ENCODE measurements at places on chromosomes 2 and 18. TPM values are rescaled to one million over a fixed set of nuclear protein-coding genes. Genes with fewer than 3 reads are reported as not detected.

COA5 gene
- 39.9 TPM for polyA plus RNA-seq

KIF1A gene
- polyA plus RNA-seq = 0.32 TPM

C1QL2 gene
- not detected for polyA plus RNA-seq

MGAT4A gene
- polyA plus RNA-seq = 0.05 TPM

CD8B gene
- polyA plus RNA-seq = not detected

M1AP gene
- 0.03 TPM for polyA plus RNA-seq

RAD51AP2 gene
- polyA plus RNA-seq = 0.02 TPM

PXDN gene
- polyA plus RNA-seq = 146 TPM

ELOA2 gene
- polyA plus RNA-seq = not detected

CYRIA gene
- 0.13 TPM for polyA plus RNA-seq

SEPTIN10 gene
- polyA plus RNA-seq = 39.1 TPM

DCDC2C gene
- not detected for polyA plus RNA-seq

ABCB11 gene
- not detected for polyA plus RNA-seq

CGREF1 gene
- 18.3 TPM for polyA plus RNA-seq

ZNF385B gene
- polyA plus RNA-seq = 0.16 TPM

SLC11A1 gene
- 0.31 TPM for polyA plus RNA-seq

RSAD2 gene
- polyA plus RNA-seq = 0.35 TPM

DNAJB2 gene
- polyA plus RNA-seq = 39.9 TPM

DUSP2 gene
- 1.2 TPM for polyA plus RNA-seq

PDE11A gene
- polyA plus RNA-seq = 0.18 TPM

SERPINB12 gene
- not detected for polyA plus RNA-seq

DSG4 gene
- not detected for polyA plus RNA-seq

LHCGR gene
- not detected for polyA plus RNA-seq

POTEI gene
- polyA plus RNA-seq = not detected

IL36B gene
- polyA plus RNA-seq = not detected

TBR1 gene
- polyA plus RNA-seq = under 0.01 TPM

EPHA4 gene
- polyA plus RNA-seq = 0.73 TPM

BOLL gene
- polyA plus RNA-seq = not detected

MOGAT1 gene
- polyA plus RNA-seq = not detected

ACADL gene
- polyA plus RNA-seq = not detected

PDK1 gene
- polyA plus RNA-seq = 5.3 TPM

LAPTM4A gene
- 350 TPM for polyA plus RNA-seq

SNTG2 gene
- not detected for polyA plus RNA-seq

ACKR3 gene
- not detected for polyA plus RNA-seq

CRYBA2 gene
- polyA plus RNA-seq = not detected

GALNT13 gene
- polyA plus RNA-seq = 0.33 TPM

FRZB gene
- 3.5 TPM for polyA plus RNA-seq

ACTG2 gene
- 0.10 TPM for polyA plus RNA-seq

IL37 gene
- not detected for polyA plus RNA-seq

ALPI gene
- not detected for polyA plus RNA-seq

HNRNPLL gene
- 29.8 TPM for polyA plus RNA-seq

ASB18 gene
- not detected for polyA plus RNA-seq

RNMT gene
- polyA plus RNA-seq = 15.0 TPM

ATP5F1A gene
- 610 TPM for polyA plus RNA-seq

POTEF gene
- polyA plus RNA-seq = not detected

CNGA3 gene
- not detected for polyA plus RNA-seq

TTN gene
- polyA plus RNA-seq = 0.08 TPM

TUBB8B gene
- not detected for polyA plus RNA-seq

BOLA3 gene
- polyA plus RNA-seq = 90.1 TPM

WDSUB1 gene
- 5.3 TPM for polyA plus RNA-seq

RBMS1 gene
- 63.8 TPM for polyA plus RNA-seq

KIF5C gene
- 4.7 TPM for polyA plus RNA-seq

MYO3B gene
- not detected for polyA plus RNA-seq

CAMKMT gene
- 6.2 TPM for polyA plus RNA-seq

CFAP65 gene
- 1.7 TPM for polyA plus RNA-seq

NT5C1B gene
- polyA plus RNA-seq = not detected

FOXI3 gene
- 0.02 TPM for polyA plus RNA-seq

All from SK-N-SH (cell line).